ENCODE measurements at places on chromosomes 2 and 18. TPM values are rescaled to one million over a fixed set of nuclear protein-coding genes. Genes with fewer than 3 reads are reported as not detected.

DNA sequence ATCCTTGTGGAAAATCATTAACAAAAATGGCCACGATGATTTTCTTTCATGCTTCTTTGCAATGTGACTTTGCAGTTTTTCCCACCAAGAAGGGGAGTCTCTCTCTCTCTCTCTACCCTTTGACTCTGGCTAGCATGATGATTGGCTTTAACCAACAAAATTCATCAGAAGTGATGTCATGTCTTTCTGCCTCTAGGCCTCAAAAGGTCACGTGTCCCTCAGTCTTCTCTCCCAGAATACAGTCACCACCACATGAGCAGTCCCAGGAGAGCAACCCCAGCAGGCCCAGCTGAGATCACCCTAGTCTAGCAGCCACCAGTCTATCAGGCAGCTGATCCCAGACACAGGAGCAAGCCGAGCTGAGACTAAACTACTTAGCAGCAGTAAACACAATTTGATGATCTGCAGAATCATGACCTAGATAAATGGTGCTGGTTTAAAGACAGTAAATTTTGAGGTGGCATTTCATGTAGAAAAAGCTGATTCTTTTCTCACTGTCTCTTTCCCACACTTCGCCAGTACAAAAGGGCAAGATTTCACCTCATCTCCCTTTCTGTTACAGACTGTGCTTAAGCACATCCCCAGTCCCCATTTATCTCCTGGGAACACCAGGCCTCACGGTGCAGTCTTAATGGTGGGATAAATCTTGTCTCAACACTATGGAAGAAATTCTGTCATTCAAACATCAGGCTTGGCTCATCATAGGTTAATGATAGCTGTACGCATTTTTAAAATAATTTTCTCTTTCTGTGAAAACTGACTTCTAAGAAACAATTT lies 132.7 kb downstream of the SCG2 start:
- DNase-seq, result peak; percentile 92

Gene NAT8
- total RNA-seq, result not detected

GRCh38 chr2:175010848-175011254 lies 5.7 kb upstream of the CHN1 start:
- no peak for DNase-seq

DNA sequence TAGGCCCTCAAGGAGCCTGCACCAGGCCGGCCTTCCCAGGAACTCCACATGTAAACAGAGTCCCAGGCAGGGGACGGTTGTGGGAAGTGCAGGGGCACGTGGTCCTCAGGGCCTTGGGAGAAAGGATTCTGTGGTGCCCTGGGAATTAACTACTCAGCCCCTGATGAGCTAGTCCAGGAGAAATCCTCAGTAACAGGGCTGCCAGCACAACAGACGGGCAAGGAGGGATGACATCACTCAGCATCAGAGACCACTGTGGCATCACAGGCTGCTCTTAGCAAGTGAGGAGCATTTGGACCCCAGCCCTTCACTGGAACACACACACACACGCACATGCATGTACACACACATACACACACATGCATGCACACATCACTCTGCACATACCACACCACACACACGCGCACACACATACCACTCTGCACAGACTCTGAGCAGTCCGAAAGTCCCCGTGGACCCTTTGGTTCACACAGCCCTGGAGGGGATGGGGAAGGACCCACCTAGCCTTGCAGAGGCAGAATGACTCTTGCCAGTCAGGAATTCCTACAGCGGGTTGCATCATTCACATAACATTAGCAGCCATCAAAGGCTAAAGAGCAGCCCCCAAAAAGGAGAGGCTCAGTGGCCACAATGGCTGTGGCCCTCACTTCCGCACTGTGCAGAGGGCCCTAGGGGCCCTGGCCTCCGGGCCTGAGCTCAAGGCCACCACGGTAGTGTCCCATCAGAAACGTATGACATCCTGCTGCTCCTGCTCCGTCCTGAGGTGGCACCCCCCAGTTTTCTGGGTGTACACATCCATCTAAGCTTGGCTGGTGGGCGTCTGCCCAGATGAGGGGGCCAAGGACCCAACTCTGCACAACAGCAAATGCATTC lies 1.9 kb upstream of the NMUR1 start:
- peak; percentile 25 for DNase-seq

DNA sequence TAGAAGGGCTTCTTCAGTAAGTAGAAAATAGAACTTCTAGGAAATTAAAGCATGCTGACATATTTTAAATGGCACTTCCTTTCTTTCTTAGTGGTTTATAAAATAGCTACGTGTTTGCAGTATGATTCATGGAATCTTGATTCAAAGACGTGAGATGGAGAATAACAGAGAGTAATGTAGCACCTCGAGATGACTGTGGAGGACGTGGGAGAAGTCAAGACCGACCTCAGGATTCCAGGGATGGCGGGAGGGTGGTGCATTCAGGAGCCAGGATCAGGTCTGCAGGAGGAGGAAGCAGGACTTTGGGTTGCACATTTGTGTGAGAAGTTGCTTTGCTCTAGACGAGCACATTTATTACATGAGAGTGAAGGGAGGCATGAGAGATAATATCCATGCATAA lies 56.0 kb downstream of the DCDC2C start:
- peak; percentile 43 for DNase-seq
